Stimulated activated CD8-positive, alpha-beta memory T cell treated with anti-CD3 and anti-CD28 coated beads, Interleukin-7, amount 100 ng/mL, for 24 hours (primary cell): ENCODE measurements at places on chromosomes 3 and 15.

DNA sequence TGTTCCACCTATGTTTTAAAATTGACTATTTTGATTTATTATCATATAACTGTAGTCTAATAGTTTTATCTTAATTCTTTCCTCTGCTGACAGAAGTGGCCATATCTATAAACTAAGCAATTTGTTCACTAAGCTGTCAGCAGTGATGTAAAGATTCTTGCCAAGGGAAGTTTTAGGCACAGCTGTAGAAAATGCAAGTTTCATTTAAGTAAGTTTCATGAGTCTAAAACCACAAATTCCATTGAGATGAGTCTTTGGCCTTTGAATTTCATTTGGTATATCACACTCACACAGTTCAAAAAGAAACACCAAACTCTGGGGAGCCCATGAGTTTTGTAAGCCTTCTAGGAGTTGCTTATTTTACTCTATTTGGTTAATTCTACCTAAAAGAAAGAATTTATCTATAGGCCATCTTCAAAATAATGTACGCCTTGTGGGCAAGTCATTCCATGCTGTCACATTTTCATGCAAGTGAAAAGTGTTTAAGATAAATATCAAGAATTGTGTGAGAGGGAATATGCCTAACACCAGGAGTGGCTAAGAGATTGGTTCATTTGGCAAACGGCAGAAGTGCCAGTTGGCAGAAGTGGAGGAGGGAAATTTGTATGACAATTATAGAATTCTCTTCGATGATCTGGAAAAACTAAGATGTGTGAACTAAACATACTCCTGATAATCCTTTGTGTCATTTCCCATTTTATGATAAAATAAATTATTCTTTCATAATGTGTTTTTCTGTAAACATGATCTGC, 292.9 kb downstream of the ZIC4 start:
- DNase-seq = no peak

- DNase-seq = no peak
Observed at GRCh38 chr3:52313774-52314188, 2.3 kb upstream of the DNAH1 start.

DNA sequence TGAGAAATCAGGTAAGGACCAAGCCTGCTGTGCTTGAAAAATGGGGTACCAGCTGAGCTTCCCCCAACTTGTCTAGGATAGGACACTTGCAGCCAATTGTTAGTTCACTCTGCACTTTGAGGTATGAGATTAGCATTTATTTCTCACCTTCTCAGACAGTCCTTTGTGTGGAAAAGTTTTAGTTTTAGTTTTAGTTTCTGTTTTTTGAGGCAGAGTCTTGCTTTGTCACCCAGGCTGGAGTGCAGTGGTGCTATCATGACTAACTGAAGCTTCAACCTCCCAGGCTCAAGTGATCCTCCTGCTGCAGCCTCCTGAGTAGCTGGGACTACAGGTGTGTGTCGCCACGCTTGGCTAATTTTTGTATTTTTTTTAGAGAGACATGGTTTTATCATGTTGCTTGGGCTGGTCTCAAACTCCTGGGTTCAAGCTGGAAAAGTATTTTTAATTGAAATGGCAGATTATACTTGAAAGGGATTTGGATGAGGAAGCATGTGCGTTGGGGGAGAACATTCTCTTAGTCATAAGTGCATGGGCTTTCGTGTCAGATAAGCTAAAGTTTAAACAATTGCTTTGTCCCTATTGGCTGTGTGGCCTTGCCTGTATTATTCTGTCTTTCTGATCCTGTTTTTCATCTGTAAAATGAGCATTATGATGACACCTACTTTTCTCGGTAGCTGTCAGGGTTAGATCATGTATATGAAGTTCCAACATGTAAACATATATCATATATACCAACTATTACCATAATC, 25.2 kb upstream of the CCK start:
- DNase-seq = no peak

GRCh38 chr3:12884790-12885582, 43.6 kb upstream of the RPL32 start:
- no peak for DNase-seq

DNA sequence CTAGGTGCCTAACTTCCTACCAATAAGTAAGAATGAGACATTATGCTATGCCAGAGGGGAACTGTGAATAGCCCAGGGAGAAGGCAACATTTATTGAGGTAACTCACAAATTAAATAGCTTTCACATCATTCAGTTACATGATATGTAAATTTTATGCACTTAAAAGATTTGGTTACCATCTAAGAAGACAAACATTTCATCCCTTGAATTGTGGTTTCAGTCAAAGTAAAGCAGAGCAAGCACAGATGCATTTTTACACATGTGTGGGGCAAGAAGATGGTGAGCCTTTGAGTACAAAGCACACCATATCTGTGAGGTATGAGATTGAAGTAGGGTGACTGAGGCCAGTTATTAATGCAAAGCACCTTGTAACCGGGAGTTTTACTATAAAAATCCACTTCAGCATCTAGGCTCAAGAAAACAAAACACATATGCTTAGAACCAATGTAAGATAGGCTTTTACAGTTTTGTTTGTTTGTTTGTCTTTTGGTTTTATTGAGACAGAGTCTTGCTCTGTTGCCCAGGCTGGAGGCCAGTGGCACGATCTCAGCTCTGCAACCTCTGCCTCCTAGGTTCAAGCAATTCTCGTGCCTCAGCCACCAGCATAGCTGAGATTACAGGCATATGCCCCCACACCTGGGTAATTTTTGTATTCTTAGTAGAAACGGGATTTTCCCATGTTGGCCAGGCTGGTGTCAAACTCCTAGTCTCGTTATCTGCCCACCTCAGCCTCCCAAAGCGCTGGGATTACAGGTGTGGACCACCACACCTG, 3.5 kb downstream of the PLSCR2 start:
- no peak for DNase-seq

DNA sequence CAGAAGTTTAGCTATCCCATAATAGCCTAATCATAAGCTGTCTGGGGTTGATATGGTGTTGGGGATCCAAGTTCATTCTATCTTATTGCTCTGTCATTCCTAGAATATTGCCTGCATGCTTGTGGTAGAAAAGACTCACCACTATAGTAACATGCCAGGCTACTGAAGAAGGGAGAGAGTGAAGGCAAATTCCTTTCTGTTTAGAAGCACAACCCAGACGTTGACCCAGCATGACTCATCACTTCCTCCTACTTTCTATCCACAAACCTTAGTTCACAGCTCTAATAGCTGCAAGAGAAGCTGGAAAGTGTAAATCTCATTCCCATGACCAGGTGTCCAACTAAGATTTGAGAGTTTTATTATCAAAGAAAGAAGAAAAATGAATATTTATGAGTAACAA, 57.8 kb upstream of the NMD3 start:
- DNase-seq = no peak

GRCh38 chr3:9695345-9695744, 8.3 kb upstream of the CPNE9 start:
- DNase-seq = no peak

- no peak for DNase-seq
Observed at GRCh38 chr3:157544501-157545130, 41.4 kb upstream of the VEPH1 start.

GRCh38 chr3:13556207-13556606, 7.3 kb downstream of the FBLN2 start:
- no peak for DNase-seq

GRCh38 chr3:32450426-32450825, 52.2 kb downstream of the CMTM6 start:
- no peak for DNase-seq

GRCh38 chr3:125460233-125460632, 59.8 kb downstream of the SNX4 start:
- DNase-seq = no peak

DNA sequence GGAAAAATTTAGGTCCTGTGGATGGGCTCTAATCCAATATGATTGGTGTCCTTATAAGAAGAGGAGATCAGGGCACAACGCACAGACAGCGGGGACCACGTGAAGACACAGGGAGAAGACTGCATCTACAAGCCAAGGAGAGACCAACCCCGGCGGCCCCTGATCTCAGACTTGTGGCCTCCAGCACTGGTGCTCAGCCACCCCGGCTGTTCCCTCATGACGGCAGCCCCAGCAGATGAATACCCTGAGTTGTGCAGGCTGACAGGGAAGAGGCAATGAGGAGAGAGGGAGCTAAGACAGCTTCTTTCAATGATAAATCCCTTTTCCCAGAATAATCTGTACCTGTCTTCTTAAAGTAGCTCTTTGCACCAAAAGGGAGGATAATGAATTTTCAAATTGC, 33.3 kb upstream of the CGNL1 start:
- DNase-seq = no peak

GRCh38 chr3:61848885-61849284, 287.5 kb downstream of the PTPRG start:
- no peak for DNase-seq

DNA sequence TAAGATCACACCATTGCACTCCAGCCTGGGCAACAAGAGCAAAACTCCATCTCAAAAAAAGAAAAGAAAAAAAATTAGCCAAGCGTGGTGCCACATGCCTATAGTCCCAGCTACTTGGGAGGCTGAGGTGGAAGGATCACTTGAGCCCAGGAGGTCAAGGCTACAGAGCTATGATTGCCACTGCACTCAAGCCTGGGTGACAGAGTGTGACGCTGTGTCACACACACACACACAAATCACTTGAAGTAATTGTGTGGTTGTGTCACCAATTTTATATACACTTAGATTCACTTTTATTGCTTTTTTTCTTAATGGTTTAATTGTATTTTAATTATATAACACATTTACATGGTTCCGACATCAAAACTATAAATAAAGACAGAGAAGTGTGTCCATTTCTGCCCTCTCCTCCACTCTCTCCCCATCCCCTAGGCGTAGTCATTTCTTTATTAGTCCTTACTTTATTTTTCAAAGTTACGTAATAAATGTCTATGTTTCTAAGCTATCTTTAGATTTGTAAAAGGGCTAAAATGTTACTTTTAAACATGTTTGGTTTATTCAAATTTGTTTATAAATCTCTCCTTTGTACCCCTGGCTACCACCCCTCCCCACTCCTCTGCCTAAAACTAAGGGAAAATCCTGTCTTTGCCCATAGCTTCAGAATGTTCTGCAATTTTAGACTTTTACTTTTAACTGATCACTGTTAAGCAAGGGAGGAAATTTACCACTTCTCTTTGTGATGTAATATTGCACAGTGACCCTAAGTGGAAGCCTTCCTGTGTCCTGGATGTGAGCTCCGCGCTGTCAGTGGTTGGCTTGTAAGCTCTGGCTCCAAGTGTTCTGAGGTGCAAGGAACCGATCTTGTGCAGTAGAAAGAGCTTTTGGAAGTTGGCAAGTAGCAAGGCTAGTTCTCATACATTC, 10.8 kb upstream of the VILL start:
- no peak for DNase-seq

DNA sequence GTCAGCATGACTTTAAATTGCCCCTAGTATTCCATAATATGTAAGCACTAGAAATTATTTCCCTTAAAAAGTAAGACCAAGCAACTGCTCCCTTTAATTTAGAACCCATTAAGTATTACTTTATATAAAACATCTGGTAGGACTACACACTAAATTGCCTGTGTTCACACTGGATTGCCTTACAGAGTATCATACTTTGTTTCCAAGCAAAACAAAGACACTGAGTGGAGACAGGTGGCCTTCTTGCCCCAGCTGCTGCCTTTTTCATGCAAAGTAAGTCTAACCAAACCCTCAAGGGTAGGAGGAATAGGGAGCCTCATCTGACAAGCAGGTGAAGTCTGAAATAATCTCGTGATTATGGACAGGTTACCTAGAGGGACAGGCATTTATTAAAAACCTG, 87.3 kb downstream of the PEX5L start:
- DNase-seq = no peak

DNA sequence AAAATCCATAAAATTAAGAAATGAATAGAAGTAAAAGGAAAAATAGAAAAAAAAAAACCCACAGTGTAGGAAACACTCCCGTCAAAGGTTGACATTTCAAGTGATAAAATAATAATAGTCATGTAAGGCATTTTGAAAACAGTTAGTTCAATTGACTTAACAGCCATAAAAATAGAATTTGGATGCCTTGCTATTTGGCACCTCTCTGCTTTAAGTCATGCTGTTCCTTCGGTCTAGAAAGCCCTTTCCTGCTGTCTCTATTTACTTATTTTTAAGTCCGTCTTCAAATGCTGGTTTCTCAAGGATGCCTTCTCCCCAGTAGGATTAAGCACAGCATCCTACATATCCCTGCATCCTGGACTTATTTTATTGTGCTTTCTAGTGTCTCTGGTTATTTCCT, 22.3 kb upstream of the RETNLB start:
- no peak for DNase-seq

DNA sequence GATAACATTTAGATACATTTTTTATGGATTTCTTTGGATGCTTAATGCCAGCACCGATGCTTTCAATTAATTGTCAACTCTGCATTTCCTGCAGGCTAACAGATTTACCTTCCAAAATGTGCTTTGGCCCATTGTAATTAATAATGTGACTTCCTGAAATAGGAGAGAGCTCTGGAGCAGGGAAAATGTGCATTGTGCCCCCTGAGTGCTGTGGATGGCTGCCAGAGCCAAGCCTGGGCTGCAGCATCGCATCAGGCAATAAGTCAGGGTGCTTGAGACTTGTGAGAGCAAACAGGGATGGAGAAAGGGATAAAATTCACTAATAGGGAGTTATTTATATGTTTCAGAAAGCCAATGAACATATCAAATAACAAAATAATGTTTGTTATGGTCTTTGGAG, 133.8 kb downstream of the MOBP start:
- DNase-seq = no peak

DNA sequence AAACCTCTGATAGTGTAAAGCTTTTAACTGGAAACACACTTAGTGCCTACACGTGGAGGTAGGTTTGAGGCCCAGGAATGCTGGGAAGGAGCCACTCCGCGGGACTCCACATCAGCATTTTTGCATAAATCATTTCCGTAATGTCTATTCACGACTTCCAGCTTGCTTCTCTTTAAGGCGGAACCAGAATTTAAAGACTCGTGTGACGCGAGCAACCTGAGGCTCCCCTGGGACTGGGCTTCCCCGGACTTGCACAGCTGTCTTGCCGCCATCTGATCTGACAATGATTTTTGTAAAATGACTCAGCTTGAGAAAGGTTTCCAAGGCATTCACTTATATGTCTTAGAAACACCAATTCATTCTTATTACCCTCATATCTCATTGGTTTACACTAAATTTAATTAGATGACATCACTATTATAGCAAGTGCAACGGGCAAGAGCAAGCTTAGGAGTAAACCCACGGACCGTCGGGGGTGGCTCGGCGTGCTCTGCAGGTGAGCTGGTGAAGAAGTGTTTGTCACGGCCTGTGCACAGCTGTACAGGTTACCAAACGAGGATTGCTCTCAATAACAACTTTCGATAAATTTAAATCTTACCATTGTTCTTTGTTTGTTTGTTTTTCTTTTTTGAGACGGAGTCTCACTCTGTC, 95.2 kb downstream of the CHSY1 start:
- no peak for DNase-seq

DNA sequence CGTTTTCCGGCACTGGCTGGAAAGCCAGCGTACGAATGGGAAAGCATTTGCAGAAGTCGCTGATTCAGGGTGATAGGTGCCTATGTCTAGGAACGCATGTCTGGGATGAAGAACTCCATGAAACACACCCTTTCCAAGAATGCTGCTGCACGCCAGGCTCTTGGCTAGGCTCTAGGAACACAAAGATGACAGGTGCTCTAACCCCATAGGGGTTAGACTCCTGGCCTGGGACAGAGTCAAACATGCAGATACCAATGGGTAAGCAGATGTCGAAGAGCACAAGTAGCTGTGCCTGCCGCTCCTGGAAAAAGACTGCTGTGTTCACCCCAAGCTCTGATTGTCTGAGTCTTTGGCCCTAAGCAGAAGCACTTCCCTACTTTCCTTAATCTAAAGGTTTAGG, 180.9 kb upstream of the UBE3A start:
- DNase-seq = no peak

GRCh38 chr3:71416876-71417275, 166.7 kb downstream of the FOXP1 start:
- no peak for DNase-seq

GRCh38 chr3:52845157-52845556, 10.3 kb upstream of the MUSTN1 start:
- no peak for DNase-seq
